WERI-Rb-1 (cell line): ENCODE measurements at places on chromosomes 12 and 14.
A peak's percentile ranks its signal among the peaks of the same experiment; 100 is the strongest.

DNA sequence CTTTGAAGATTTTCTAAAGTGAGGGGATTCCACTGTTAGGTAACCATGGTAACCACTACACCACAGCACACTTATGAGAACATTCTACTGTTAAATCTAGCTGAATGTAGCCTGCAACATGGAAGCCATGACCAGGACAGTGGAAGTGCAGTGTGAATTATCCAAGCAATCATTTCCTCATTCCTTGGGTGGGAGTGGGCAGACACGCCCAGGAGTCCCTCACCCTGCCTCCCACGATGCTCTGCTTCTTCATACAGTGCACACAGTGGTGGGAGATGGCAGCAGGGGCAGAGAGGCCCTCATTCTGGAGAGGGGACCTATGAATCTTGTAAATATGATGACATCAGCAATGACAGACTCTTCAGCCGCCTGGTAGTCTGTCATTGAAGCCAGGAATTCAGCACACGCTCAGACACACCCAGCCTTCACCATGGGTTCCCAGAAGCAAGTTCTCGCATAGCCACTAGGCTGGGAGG lies 70.1 kb upstream of the HOXC13 start:
- no peak for DNase-seq

DNA sequence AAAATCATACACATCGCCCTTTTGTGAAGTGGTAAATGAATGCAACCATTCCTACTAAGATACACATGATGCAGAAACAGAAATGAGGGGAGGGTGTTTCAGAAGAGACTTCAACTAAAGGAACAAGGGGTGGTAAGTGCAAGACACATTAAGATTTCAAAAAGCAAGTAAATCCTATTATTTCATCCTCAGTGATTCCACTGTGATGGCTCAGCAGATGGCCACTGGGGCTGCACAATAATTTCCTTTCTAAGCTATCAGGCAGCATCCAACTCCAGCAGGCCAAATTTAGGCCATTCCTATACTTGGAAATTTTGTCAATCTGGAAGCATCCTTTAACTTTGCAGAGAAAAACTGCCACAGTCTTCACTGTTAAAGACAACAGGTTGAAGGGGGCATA lies 272.4 kb downstream of the NELL2 start:
- DNase-seq, result no peak

DNA sequence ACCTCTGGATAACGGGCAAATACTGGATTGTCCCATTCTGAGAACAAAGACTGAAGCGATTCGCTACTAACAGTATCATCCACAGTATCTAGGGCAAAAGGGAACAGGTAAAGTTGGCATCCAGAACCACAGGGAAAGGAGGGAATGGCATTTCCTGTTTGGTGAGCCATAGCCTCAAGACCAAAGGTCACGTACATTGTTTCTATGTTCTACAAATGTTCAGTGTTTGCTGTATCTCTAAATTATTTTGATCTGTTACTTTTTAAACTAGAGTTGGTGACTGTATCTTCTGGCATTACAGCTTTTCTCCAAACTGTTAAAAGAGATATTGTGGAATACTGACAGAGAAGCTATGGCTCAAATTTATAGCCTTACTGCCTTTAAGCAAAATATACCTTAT lies 9.7 kb downstream of the MLH3 start:
- no peak for DNase-seq

DNA sequence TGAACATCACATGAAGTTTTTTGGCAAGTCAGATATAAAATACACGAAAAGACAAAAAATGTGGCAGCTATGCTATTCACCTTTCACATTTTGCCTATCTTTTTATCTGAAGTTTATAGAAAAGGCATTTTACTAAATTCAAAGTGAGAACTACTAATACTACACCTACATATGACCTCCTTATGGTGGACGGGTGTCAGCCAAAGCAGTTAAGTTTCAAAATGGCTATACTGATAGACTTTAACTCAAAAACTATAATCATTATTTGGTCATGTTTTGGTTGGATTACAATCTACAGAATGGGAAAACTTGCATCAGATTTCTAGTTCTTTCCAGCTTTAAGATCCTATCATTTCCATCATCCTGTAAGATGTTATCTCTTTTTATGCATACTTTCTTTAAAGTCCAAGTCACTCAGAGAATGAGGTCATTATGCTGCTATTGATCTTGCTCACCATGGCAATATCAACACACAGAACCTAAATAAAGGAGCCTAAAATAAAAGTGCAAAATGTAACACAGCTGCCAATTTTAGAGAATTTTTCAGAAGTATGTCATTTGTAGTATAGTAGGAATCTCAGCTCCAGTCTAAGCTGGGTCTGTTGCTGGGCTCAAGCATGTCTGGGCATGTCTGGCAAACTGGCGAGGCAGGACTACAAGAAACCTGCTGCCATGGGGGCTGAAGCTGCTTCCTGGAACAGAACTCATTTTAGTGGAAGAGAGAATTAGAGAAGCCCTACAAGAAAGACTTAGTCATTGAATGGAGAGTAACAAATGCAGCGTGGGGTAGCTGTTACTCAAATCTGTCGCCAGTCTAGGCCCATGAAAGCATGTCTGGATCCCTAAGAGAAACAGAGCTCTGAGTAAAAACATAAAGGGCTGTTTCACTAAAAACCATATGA lies 7.6 kb upstream of the AEBP2 start:
- peak; percentile 62 for DNase-seq

DNA sequence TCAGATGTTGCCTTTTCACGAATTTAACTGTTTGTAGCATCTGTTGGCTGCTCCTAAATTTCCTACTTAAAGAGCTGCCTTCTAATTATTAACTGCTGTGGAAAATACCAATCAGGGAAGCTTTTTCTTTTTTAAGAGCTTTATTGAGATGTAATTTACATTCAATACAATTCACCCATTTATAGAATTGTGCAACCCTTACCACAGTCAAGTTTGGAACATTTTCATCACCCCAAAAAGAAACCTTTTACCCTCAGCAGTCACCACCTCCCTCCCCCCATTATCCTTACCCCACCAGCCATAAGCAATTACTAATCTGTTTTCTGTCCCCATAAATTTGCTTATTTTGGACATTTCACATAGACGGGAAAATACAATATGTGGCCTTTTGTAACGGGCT lies 1.4 kb downstream of the PCNX4 start:
- no peak for DNase-seq

DNA sequence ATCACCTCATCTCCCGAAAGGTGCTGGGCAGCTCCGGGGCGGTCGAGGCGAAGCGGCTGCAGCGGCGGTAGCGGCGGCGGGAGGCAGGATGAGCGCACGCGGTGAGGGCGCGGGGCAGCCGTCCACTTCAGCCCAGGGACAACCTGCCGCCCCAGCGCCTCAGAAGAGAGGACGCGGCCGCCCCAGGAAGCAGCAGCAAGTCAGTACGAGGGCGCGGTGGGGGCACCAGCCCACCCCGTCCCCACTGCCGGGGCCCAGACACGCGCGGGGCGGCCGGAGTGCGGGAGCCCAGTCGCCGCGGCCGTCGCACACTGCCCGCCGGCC lies 862 bp downstream of the HMGA2 start:
- no peak for DNase-seq

DNA sequence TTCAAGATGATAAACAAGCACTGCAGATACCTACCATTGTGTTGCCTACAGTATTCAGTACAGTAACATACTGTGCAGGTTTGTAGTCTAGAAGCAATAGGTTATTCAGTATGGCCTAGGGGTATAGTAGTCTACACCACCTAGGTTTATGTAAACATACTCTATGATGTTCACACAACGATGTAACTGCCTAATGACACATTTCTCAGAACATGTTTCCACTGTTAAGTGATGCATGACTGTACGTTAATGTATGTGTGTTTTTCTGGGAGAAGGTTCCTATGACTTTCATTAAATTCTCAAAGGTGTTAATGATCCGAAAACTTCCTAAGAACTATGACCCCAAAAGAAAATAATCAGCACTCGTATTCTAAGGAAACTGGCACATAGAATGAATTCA lies 20.9 kb upstream of the CALM1 start:
- no peak for DNase-seq

GRCh38 chr14:93994919-93995682 lies 2.0 kb upstream of the CCDC197 start:
- DNase-seq, result no peak

- DNase-seq, result no peak
Measured at GRCh38 chr12:24997970-24998582, 49.2 kb upstream of the BCAT1 start.

GRCh38 chr14:42628602-42629001 lies 1021.9 kb downstream of the LRFN5 start:
- no peak for DNase-seq

DNA sequence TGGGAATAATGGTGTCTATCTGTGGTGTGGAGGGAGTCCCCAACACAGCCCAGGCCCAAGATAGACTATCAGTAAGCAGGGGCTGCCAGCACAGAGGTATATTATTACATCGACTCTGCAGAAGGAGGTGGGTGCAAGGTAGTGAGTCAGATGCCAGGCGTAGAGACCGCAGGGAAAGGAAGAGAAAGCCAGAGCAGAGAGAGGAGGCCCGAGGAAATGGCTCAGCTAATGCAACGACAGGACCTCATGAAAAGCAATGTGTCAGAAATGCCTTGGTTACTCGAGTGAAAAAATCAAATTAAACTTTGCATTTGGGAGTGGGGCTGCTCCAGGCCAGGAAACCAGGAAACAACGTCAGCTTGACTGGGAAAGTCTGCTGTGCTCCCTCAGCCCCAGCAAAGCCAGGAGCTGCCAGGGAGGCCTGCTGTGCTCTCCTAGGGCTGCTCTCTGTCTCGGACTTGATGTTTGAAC lies 173.2 kb downstream of the SUDS3 start:
- DNase-seq, result no peak

GRCh38 chr12:108668542-108668941 lies 34.8 kb upstream of the SELPLG start:
- DNase-seq, result no peak

DNA sequence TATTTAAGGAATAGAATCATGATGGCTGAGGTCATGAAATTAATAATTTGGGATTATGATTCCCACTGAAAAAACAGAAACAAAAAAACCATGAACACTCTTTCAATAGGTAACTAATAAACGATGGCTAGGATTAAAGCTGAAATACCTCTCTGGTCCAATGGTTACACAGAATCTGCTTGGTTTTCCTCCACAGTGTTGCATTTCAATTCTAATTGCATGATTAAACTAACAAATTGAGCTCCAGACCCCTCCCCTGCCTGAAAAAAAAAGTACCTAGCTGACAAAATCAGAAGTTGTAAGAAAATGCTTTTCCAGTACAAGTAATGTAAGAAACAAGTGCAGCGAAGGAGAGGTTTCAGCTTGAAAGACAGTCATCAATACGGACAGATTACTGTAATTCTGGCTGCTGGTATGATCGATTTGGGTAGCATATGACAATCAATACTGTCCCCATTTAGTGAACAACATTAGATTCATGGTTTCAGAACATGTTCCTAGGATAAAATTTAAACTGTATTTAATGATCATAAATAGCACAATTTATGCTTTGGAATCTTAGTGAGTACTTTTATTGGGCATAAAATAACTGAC lies 32.0 kb downstream of the INSM2 start:
- DNase-seq, result no peak

DNA sequence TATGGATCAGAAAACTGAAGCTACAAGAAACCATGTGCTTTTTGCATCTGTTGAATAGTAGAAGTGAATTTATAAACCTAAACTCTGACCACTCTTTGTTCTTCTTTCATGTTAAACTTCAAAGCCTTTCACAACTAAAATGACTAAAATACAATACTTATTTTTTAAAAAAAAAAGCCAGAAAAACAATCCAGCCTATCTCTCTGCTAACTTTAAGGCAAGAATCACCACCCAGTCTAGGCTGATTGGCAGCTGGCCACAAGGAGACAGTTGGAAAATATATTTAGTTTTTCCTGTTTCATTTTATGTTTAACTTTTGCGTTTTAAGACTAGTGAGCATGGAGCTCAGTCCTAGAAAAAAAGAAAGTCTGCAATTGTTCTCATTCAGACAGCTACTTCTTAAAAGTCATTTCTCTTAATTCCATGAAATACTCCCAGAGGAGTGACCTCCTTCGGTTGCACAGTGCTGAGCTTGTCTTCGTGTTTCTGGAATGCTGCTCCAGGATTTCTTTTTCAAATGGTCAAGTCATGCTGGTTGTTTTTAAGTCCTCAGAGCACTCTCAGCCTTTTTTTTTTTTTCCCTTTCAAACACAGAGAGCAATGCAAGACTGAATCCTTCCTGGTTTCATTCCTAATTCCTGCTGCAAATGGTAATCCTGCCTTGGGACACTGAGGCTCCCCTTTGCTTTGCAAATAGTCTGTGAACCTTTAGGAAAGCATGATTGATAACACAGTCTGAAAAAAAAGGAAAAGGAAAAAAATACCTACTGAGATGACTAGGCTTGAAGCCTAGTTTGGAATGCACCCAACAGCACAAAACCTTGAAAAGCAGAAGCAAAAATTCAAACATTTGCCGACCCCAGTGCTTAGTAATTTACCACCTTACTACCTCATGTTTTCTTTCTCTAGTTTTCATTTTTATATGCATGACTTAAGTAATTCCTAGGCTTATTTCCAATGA lies 233.3 kb upstream of the DAAM1 start:
- DNase-seq, result no peak

DNA sequence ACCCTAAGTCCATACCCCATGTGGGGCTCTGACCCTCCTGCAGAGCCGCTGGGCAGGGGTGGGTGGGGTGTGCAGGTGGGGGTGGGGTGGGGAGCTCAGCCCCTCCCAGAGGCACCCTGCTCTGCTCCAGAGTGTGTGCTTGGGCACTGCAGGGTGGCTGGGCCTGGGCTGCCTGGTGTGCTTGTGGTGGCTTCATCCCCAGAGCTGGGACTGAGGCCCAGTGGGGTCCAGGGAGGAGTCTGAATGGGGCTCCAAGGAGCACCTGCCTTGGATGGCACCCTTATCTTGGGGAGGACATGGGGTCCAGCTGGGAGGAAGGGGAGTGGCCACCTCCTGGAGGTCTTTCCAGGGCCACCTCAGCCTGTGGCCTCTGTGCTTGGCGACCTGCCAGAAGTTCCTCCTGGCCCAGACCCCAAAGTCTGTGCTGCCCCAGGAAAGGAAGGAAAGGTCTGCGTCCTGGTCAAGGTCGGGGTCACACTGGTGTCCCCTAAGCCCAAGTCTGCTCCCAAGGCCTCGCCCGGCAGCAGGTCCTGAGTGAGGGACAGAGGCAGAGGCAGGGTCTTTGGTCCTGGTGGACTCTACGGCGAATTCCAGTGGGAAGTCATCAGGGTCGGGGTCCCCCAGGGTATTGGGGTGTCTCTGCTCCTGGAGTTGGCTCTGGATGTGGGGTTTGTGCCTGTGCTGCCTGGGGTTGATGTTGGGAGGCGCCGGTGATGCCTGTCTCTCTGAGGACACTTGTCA lies 373.4 kb downstream of the TMEM121 start:
- DNase-seq, result no peak

- no peak for DNase-seq
Measured at GRCh38 chr12:95248604-95249360, 31.2 kb downstream of the VEZT start.

- no peak for DNase-seq
Measured at GRCh38 chr12:12474931-12475795, 87.5 kb downstream of the DUSP16 start.

GRCh38 chr14:29857551-29857950 lies 70.1 kb downstream of the PRKD1 start:
- DNase-seq, result no peak
